GM12864 (cell line): ENCODE measurements at places on chromosomes 3 and 15.
A peak's percentile ranks its signal among the peaks of the same experiment; 100 is the strongest.

DNA sequence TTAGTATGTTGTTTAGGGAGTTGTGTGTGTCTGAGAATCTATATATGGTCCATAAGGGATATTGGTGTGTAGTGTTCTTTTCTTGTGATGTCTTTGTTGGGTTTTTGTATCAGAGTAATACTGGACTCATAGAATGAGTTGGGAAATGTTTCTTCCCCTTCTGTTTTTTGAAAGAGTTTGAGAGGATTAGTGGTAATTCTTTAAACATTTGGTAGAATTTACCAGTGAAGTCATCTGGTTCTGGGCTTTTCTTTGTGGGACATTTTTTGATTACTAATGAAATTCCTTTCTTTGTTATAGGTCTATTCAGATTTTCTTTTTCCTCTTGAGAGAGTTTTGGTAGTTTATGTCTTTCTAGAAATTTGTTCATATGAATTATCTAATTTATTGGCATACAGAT is 16.9 kb downstream of the ACKR2 start:
- DNase-seq = no peak

- no peak for DNase-seq
These were observed 55.0 kb downstream of the GOLIM4 start for GRCh38 chr3:168040607-168041208.

- no peak for DNase-seq
These were observed 191.6 kb downstream of the GAP43 start for GRCh38 chr3:115814778-115815380.

- DNase-seq = no peak
These were observed 109.4 kb upstream of the AGTR1 start for GRCh38 chr3:148588291-148588690.

GRCh38 chr3:55487381-55488241 is 505 bp upstream of the WNT5A start:
- DNase-seq = no peak

DNA sequence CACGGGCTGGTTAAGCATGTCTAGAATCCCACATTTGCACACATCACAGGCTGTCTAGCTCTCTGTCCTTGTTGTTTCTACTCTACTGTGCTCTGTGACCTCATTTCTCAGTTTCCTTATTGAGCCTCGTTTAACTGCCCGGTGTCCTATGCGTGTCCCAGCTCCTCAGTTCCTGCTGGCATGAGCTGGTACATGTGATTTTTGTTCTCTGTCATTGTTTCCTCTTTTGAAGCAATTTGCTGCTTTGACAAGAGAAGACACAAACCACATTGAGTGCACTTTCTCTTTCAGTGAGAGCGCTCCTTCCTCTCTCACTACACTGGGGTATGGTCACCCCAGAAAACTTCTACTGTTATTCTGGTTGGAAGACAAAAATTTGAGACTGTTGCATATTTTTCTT is 563.5 kb downstream of the PDCD6IP start:
- DNase-seq = peak; percentile 56

DNA sequence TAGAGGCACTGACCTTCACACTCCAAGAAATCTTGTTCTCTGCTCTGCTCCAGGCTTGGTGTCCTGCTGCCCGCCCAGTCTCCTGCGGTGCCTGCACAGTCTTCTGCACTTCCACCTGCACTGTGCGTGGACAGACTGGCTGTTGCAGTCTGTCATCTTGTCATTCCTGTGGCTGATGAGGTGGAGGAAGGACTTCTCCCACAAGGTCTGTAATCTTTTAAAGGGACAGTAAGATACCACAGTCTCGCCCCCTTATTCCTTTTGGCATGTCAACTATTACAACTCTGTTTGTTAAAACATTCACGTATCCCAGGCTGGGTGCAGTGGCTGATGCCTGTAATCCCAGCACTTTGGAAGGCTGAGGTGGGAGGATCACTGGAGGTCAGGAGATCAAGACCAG is 54.1 kb upstream of the IGF2BP2 start:
- no peak for DNase-seq

DNA sequence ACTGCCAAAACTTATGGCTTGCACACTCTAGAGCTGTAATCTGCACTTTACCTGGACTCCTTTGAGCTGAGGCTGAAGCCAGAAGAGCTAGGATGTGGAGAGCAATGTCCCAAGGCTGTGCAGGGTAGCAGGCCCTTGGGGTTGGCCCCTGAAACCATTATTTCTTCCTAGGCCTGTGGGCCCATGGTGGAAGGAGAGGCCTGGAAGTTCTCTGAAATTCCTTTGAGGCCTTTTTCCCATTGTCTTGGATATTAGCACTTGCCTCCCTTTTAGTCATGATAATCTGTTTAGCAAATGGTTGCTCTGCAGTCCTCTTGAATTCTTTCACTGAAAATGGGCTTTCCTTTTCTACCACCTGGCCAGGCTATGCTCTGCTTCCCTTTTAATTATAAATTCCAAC is 102.0 kb upstream of the SGO1 start:
- DNase-seq = no peak

DNA sequence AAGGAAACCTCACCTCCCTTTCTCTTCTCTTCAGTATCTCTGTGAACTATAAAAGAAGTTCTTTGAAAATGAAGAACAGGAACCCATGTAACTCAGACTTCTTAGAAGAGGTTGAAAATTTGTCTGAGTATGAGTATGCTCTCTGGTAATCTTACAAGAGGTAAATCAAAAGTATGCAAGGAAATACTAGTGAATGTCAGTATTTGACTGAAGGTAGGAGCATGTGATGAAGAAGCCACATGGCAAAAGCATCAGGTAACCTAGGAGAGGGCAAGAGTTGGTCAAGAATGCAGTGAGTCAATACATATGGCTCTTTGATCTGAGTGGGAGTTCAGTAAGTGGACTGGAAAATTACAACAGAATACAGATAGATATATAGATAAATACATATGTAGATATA is 133.0 kb upstream of the NECTIN3 start:
- DNase-seq = no peak

GRCh38 chr15:72117486-72118016 is 399 bp downstream of the MYO9A start:
- no peak for DNase-seq

DNA sequence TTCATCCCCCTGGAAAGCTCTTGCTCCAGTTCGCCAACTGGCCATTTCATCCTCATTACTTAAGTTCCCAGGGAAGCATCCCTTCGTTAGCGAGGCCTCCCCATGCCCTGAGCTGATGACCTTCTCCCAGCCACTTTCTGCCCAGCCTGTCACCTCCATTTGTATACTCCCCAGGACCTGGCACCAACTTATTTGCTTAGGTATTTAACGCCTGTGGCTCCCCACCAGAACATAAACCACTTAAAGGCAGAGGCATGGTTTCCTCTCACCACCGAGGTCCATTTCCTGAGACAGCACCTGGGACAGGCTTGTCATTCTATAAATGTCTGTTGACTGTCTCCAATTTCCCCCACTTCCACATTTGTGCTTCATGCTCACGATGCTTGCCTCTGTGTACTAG is 189.0 kb downstream of the ZNF621 start:
- DNase-seq = peak; percentile 47

- DNase-seq = no peak
These were observed 1.7 kb downstream of the GLYCTK start for GRCh38 chr3:52289338-52289746.

- DNase-seq = no peak
These were observed 178.5 kb downstream of the APBA2 start for GRCh38 chr15:29064290-29064689.

GRCh38 chr3:183591881-183592521 is 36.5 kb upstream of the KLHL6 start:
- peak; percentile 74 for DNase-seq

DNA sequence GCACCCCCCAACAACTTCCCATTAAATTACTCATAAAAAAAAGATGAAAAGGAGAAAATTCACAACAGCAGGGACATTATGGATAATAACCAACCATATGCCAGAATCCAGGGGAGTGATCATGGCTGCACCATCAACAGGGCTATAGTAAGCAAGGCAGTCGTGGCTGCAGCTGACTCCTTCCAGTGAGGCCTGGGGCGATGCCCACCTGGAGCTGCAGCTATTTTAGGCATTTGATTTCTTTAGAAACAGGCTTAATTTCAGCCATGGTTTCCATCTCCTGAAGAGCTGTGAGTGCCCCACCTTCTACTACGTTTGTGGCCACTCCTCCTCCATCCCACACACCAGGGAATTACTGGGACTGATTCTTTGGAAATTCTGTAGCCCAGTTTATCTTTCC is 84.0 kb downstream of the MINAR1 start:
- DNase-seq = no peak

GRCh38 chr3:168116279-168116678 is 20.6 kb upstream of the GOLIM4 start:
- no peak for DNase-seq
